ENCODE measurements at places on chromosomes 7 and 10.
A peak's percentile ranks its signal among the peaks of the same experiment; 100 is the strongest.

- no peak for DNase-seq
Observed at GRCh38 chr7:53768186-53768585, 732.8 kb downstream of the POM121L12 start.

- peak; percentile 64 for DNase-seq
Observed at GRCh38 chr7:5077740-5078139, 32.1 kb downstream of the RBAK start.

DNA sequence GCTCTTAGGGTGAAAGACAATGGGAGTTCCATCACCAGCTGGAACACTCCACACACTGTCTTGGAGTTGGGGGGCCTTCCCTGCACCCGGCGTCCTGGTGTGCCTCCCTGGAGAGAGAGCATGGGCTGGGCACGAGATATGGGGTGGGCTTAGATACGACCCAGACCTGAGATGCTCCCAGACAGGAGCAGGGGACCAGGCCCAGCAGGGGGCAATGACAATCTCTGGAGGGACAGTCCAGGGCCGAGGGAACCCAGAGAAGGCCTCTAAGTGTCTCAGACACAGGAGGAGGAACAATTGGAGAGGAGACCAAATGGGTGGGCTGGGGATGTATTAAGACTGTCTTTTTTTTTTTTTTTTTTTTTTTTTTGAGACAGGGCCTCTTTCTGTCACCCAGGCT is 40.0 kb downstream of the MYL10 start:
- DNase-seq: no peak

- DNase-seq: peak; percentile 79
Observed at GRCh38 chr10:101214446-101215396, 14.5 kb downstream of the LBX1 start.

All from NCI-H1417 (cell line).